ENCODE measurements at places on chromosomes 3 and 15.
A peak's percentile ranks its signal among the peaks of the same experiment; 100 is the strongest.

DNA sequence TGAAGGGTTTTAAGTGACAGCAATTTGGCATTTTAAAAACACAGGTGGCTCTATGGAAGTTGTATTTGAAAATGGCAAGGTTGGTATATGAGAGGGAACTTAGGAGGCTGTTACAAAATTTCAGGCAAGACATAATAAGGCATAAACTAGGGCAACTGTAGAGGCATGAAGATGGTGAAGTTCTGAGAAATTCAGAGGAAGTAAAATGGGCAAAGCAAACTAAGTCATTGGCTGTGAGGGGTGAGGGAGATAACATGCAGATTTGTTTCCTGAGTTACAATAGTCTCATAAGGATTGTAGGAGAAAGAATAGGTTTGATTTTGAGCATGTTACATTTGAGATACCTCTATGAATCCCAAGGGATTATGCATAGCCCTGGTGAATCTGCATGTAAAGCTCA, 302.9 kb upstream of the ARHGEF26 start:
- DNase-seq: no peak

GRCh38 chr3:48587686-48588085, 7.4 kb downstream of the COL7A1 start:
- DNase-seq: no peak

- DNase-seq: no peak
Observed at GRCh38 chr3:97515076-97515475, 249.5 kb upstream of the ARL6 start.

DNA sequence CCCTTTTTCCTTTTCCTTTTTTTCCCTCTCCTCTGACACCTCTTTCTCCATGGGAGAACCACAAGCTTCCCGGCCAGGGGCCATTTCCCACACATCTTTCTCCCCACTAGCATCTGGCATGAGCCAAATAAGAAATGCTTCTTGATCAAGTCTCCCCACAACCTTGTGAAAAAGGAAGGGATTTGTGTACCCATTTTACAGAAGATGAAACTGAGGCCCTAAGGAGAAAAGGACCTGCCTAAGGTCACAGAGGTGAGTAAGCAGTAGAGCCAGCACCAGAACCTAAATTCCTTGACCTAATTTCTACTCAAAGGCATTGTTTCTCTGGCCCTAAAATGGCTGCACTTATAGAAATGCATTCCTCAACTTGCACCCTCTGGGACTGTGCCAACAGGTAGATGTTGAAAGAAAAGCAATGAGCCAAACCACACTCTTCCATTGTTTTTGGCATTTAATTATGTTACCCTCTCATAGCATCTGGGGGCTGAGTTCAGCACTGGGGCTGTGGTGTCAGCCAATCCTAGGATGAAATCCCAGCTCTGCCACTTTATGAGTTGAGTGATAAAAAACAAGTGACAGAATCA, 81.7 kb upstream of the TLE3 start:
- DNase-seq: peak; percentile 35

DNA sequence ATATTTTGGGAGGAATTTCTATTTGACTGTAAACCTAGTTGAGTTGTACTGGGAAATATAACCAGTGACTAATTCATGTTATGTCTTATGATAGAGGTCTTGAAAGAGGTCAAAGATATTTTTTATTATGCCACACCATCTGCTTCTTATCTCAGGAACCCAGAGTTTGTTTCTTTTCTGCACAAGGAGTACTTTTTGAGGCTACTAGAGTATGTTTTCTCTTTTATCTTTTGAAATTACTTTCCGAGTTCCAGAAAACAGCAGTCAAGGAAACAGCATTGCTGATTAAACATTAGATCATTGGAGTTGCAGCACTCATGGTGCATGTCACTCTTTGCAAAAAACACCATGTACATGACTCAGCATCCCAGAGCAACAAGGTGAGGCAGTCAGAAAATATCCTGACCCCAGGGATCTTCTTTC, 645.8 kb upstream of the NR2F2 start:
- DNase-seq: peak; percentile 89

- DNase-seq: peak; percentile 86
Observed at GRCh38 chr3:111326144-111326995, 215.6 kb upstream of the CD96 start.

GRCh38 chr3:177050501-177051237, 146.6 kb downstream of the TBL1XR1 start:
- peak; percentile 78 for DNase-seq

DNA sequence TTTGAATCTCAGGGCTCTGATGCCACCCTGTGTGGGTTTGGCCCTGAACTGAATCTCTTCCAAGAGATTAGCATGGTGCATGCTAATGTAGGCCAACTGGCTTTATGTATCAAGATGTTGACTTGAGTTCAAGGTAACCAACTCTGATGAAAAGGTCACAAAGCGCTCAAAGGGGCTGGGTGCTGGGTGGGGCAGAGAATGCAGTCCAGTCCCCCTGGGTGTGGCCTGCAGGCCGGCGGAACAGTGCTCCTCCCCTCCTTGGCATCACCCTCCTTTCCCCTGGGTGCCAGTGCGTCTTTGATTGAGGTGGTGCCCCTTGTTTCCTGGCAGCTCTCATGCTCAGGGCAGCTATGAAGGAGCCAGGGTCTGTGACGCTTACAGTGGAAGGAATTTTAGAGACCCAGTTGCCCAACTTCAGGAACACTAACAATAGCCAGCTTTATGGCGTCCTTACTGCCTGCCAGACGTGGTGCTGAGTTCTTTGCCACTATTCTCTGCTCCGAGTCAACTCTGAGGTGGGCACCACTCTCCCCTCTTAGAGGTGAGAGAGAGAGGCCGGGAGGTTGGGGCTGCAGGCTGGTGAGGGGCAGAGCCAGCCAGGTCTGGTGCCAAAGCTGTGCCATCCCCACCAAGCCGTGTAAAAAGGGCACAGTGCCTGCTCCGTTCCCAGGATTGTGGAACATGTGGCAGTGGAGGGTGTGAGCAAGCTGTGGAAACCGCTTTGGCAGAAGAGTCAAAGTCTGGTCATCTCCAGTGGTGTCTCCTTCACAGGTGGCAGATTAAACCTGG, 9.8 kb downstream of the SYNM start:
- no peak for DNase-seq

- peak; percentile 55 for DNase-seq
Observed at GRCh38 chr3:132444383-132444782, 27.1 kb downstream of the DNAJC13 start.
